Epithelial cell of umbilical artery (primary cell): ENCODE measurements at places on chromosomes 2 and 18. TPM values are rescaled to one million over a fixed set of nuclear protein-coding genes. Genes with fewer than 3 reads are reported as not detected.

The MC4R gene
- not detected in 2 replicates for total RNA-seq

The DUSP2 gene
- 0.61 and 0.65 TPM in 2 replicates for total RNA-seq

The ARHGAP28 gene
- total RNA-seq: 27.2 and 29.9 TPM in 2 replicates

The CIB4 gene
- total RNA-seq: not detected in 2 replicates

The ZNF396 gene
- 0.32 and 0.76 TPM in 2 replicates for total RNA-seq

The CYRIA gene
- total RNA-seq: 26.3 and 29.2 TPM in 2 replicates

The PAPOLG gene
- total RNA-seq: 10.1 and 15.0 TPM in 2 replicates

The CYP27A1 gene
- 17.2 and 18.2 TPM in 2 replicates for total RNA-seq

The ATL2 gene
- 78.9 and 176 TPM in 2 replicates for total RNA-seq

The CFAP65 gene
- not detected in 2 replicates for total RNA-seq

The SERPINB10 gene
- 0.32 TPM in 1 of 2 replicates, not detected in the other for total RNA-seq

The SERPINB11 gene
- not detected in 2 replicates for total RNA-seq

The CRYBA2 gene
- not detected in 2 replicates for total RNA-seq

The TTR gene
- total RNA-seq: not detected in 2 replicates

The GALNT14 gene
- total RNA-seq: 1.4 and 2.6 TPM in 2 replicates

The STARD6 gene
- total RNA-seq: not detected in 2 replicates

The ONECUT2 gene
- under 0.01 TPM in 2 replicates for total RNA-seq

The EML6 gene
- total RNA-seq: 0.32 and 1.4 TPM in 2 replicates

The VIT gene
- total RNA-seq: 0.76 and 1.3 TPM in 2 replicates

The CCBE1 gene
- total RNA-seq: 0.97 and 1.2 TPM in 2 replicates

The DNER gene
- total RNA-seq: under 0.01 TPM in 1 of 2 replicates, not detected in the other

The PKP4 gene
- total RNA-seq: 20.7 and 21.8 TPM in 2 replicates

The ANKRD53 gene
- 0.15 and 0.32 TPM in 2 replicates for total RNA-seq

The C2orf80 gene
- total RNA-seq: not detected in 2 replicates

The PNPT1 gene
- total RNA-seq: 50.0 and 60.2 TPM in 2 replicates

The FN1 gene
- 1,607 and 1,656 TPM in 2 replicates for total RNA-seq

The REG3G gene
- total RNA-seq: not detected in 2 replicates

The G6PC2 gene
- total RNA-seq: not detected in 2 replicates

The TLX2 gene
- not detected in 2 replicates for total RNA-seq

The LRP2 gene
- not detected in 2 replicates for total RNA-seq

The TMEM247 gene
- not detected in 2 replicates for total RNA-seq
